ENCODE measurements at places on chromosomes 5 and 9.

DNA sequence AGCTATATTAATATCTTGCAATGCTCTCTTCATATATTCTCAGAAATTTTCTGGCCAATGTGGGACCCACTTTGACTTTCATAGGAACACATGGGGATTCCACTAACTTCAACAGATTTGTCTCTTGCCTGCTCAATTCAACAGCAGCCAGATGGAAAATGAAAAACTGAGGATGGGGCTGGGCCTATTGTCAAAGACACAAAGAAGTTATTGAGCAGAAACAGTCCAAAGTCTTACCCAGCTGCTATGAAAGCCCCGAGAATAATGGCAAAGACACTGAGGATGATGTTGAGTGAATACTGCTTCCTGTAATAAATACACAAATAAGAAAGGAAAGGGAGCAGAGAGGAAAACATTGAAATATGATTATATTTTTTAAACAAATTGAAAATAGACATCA lies 32.6 kb downstream of the SLC35D2 start:
- no peak for DNase-seq

- no peak for DNase-seq
Measured at GRCh38 chr5:133272345-133272744, 220.5 kb downstream of the HSPA4 start.

DNA sequence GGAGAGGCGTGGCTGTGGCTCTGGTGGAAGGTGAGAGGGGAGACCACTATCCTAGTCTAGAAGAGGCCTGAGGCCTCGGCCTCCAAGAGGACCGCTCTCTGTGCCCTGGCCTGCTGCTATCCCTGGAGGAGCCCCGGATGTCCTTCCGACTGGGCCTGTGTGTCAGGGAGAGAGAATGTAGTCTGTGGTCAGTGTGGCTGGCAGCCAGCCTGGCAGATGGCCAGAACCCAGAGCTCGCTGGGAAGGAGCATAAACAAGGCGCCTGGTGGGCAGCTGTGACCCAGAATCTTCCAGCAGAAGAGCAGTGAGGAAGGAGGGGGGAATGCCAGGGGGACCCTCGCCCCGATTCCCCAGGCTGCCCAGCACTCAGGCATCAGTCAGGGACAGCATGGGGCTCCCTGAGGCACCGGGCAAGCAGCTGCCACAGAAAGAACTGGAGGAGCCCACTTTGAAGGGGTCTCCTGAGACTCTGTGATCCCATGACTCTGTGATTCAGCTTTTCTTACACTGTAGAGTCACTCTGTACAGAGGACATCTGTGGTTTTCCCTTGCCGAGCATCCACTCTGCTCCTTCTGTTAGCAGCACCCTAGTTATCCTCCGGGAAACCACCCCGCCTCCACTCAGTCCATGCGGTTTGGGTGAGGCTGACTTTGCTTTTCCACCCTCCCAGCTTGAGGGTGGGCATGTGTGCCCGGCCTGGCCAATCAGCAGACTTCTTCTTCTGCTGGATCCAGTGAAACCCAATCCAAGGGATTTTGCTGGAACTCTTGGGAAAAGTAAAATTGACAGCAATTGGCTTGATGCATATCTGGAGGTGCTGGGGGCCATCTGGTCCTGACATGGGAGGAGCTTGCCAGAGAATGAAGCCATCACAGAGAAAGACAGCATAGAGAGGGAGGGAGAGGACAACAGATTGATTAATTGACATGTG lies 46.2 kb upstream of the PWWP2A start:
- no peak for DNase-seq

GRCh38 chr9:85263288-85263687 lies 478.5 kb downstream of the AGTPBP1 start:
- DNase-seq: no peak

DNA sequence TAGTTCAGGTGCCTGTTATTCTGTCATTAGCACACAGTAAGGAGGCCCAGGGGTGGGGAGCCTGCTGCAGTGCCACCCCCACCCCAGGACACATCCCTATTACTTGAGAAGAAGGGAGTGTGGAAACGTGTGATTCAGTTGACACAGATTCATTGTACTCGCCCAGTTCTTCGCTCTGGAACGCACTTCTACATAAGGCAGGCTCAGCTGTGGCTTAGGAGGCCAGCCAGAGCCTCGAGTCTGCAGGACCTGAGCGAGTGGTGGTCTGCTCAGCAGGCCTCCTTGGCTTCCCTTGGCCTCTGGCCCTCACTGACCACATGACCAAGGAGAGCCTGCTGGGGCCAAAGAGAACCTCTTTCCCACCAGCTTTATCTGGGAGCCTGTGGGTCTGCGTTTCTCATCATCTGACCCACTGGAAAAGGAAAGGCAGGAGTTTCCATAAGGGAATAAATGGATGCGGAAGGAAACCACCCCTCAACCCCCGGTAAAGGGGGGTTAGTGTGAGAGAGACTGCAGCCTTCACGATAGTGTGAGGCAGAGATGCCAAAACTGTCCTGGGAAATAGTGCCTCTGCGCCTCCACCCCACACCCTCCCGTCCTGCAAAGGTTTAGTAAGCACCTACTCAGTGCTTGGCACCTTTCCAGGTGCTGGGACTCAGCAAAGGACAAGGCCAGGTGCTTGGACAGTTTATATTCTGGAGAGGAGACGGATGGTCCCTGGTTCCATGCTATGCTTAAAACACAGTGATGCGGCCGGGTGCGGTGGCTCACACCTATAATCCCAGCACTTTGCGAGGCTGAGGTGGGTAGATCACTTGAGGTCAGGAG lies 73.7 kb downstream of the PPARGC1B start:
- no peak for DNase-seq

DNA sequence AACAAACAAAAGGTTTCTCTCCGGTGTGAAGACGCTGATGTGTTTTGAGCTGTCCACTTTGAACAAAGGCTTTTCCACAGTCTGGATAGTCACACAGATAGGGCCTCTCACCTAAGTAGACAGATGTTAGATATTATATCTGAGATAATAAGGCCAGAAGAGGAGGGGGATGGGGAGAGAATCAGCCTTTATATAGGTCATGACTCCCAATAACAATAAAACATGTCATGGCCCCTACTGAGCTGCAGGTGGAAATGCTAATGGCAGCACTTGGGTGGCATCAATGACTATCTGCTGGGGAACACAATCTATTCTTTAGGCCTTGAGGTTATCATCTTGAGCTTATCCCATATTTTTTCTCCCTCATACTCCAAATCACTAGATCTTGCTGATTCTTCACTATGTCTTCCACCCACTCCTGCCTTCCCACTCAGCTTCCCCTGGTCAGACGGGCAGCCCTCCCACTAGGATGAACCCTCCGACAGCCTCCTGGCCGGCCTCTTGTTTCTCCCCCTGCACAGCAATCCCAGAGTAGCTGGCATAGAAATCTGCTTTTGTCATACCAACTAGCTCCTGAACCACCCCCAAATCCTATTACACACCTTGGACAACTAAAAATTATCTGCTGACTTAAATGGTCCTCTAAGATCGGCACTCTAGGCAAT lies 11.5 kb upstream of the SLC35D2 start:
- no peak for DNase-seq

GRCh38 chr9:134633362-134634142 lies 8.1 kb upstream of the COL5A1 start:
- DNase-seq: no peak

DNA sequence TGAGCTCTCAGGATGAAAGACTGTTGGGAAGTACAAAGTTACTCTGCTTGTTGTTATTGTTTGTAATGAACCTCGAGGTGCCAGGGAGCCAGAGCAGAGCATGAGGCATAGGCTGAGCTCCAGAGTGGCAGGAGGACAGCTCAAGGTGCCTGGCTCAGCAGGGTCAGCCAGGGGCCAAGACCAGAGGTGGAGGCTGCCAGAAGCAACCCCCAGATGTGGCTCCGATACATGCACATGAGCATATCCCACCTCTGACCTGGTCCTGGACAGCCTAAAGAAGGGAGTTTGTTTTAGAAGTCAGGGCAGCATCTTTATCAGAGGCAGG lies 105.6 kb downstream of the PSD2 start:
- DNase-seq: no peak

DNA sequence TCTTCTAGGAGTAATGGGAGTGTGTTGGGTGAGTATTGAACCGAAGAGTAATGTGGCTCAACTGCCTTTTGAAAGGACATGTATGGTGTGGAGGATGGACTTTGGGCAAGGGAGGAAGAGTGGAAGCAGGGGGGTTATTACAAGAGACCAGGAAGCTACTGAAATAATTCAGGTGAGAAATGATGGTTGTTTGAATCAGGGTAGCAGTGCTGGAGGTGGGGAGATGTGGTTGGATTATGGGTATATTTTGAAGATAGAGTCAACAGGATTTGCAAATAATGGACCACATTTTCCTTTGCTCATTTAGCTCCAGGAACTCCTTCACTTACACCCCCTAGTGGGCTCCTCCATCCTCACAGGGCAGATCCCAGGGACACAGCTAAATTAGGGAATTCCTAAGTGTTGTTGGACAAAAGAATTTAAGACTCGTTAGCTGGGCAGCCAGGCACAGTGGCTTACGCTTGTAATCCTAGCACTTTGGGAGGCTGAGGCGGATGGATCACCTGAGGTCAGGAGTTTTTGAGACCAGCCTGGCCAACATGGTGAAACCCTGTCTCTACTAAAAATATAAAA lies 1.2 kb upstream of the SLC4A9 start:
- DNase-seq: no peak

DNA sequence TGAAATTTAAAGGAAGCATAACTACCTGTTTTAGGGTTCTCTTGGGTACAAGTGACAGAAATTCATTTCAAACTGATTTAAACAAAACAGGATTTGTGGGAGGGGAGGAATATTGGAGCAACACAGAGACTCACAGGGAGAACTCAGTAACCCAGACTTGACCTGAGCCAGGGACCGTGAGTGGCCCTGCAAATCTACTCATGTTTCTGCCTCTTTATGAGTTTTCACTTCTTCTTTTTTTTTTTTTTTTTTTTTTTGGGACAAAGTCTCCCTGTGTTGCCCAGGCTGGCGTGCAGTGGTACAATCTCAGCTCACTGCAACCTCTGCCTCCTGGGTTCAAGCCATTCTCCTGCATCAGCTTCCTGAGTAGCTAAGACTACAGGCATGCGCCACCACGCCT lies 405.6 kb upstream of the ZNF608 start:
- no peak for DNase-seq

GRCh38 chr5:84265130-84265529 lies 119.5 kb downstream of the EDIL3 start:
- no peak for DNase-seq

DNA sequence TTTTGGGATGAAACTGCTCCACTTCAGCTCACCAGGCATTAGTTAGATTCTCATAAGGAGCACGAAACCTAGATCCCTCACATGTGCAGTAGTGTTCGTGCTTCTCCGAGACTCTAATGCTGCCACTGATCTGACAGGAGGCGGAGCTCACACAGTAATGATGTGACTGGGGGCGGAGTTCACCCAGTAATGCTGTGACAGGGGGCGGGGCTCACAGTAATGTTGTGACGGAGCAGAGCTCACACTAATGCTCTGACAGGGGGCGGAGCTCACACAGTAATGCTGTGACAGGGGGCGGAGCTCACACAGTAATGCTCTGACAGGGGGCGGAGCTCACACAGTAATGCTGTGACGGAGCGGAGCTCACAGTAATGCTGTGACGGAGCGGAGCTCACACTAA lies 27.1 kb upstream of the LRRC14B start:
- no peak for DNase-seq

DNA sequence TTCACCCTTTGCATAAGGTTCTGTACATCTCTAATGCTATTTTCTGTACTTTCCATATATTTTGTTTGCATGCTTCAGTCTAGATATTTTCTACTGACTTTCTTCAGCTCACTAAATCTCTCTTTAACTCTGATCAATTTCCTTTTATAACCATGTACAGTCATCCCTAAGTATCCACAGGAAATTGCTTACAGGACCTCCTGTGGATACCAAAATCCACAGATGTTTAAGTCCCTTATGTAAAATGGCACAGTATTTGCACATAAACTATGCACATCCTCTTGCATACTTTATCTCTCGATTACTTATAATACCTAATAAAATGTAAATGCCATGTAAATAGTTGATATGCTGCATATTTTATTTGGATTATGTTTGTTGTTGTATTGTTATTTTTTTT lies 442.1 kb downstream of the TLE4 start:
- DNase-seq: no peak

DNA sequence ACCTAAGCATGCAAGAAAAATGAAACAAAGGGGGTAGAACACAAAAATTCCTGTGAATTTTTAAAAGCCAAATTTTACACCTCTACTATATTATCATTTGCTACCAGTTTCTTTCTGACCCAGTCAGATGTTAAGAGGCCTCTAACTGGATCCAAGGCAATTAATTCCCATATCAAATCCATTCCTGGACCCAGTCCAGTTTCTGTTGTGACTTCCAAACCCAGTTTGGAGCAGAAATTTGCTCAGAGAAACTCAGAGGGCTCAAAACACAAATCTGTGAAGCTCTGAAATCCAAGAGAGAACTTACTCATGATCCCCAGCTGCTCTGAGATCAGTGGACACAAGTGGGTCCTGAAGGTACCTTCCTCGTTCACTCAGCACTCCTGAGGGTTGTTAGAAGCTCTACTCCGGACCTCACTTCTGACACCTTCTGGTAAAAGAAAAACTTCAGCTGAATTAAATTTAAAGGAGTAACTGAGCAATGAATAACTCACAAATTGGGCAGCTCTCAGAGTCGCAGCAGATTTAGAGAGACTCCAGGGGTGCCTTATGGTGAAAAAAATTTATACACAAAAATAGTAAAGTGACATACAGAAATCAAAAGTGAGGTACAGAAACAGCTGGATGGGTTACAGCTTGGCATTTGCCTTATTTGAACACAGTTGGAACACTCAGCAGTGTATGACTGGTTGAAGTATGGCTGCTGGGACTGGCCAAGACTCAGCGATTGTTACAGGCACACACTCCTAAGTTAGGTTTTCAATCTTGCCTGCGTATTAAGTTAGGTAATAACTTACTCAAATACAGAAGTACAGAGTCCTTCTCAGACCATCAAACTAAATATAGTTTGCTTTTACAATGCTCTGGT lies 32.4 kb downstream of the INSL4 start:
- DNase-seq: no peak

DNA sequence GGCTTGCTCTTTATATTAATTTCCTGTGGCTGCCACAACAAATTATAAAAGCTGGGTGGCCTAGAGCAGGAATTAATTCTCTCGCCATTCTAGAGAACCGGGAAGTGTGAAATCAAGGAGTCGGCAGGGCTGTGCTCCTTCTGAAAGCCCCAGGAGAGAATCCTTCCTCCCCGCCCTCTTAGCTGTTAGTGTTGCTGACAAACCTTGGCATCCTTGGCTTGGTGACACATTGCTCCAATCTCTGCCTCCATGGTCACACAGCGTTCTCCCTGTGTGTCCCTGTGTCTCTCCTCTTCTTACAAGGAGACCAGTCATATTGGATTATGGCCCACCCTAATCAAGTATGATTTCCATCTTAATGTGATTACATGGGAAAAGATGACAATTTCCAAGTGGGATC lies 55.9 kb upstream of the NEURL1B start:
- DNase-seq: no peak

- DNase-seq: no peak
Measured at GRCh38 chr5:53874409-53874808, 314.0 kb downstream of the NDUFS4 start.
